ENCODE measurements at places on chromosomes 6 and 20.

- DNase-seq = peak; percentile 64
Observed at GRCh38 chr20:20761301-20761700, 48.9 kb upstream of the RALGAPA2 start.

- peak; percentile 40 for DNase-seq
Observed at GRCh38 chr6:80454197-80454596, 347.7 kb downstream of the BCKDHB start.

- DNase-seq = no peak
Observed at GRCh38 chr6:131231103-131231502, 95.8 kb downstream of the AKAP7 start.

GRCh38 chr6:137339929-137340559, 120.9 kb upstream of the IFNGR1 start:
- DNase-seq = no peak

DNA sequence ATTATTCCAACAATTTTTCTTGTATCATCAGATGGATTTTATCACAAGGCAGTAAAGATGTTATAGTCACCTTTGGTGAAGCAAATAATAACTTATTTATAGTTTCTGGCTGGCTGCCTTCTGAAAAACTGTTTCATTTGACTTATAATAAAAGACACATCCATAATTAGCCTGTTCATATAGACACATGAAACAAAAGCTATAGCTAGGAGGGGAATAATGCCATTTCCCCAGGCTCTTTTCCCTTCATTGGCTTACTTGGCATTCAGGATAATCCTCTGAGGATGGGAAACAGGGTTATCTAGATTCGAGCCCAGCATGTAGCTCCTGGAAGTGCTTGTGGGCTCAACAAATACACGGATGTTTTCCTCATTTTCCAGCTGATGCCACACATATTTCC, 17.5 kb downstream of the MMP24 start:
- DNase-seq = no peak

DNA sequence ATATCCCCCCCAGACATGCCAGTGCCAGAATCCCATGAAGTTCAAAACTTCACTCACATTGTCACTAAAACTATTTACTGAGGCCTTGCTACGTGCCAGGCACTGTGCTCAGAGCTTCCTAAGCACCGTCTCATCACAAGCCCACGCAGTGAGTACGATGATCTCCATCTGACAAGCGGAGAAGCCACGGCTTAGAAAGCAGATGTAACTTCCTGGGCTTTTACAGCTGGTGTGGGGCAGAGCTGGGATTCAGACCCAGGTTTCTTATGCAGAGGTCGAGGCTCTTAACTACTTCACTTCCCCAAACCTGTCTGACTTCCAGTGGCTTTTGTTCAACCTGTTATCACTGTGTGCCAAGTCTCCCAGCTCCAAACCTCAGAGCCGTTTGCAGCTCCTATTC, 8.3 kb downstream of the MDGA1 start:
- no peak for DNase-seq

DNA sequence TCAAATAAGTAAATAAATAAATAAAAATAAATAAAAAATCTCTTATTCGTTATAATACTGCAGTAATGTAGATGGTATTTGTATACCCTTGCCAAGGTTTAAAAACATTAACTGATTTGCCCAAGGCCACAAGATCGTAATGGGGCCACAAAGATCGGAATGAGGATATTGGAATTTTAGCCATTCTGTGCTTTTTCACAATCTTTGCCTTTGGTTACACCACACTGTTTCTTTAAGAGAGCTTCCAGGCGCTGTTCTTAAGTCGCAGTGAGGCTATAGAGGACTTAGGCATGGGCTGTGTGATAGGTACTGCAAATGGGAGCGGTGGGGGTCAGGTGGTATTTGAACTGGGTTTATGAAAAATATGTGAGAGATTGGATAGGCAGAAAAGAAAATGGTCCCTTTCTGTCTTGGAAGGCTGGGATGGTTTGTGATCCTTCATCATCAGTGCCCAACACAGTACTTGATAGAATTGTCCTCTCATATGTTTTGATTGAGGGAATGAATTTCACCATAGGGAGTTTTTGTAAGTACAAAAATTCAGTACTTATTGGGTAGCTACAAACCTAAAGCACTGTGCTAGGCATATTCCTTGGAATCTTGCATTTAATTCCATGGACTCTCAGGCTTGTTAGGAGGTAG, 1.4 kb downstream of the NUS1 start:
- DNase-seq = no peak

DNA sequence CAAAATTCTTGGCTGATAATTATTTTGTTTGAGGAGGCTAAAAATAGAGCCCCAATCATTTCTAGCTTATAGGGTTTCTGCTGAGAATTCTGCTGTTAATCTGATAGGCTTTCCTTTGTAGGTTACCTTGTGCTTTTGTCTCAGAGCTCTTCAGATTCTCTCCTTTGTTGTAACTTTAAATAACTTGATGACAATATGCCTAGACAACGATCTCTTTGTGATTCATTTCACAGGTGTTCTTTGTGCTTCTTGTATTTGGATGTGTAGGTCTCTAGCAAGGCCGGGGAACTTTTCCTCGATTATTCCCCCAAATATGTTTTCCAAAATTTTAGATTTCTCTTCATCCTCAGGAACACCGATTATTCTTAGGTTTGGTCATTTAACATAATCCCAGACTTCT, 376.5 kb upstream of the MAN1A1 start:
- no peak for DNase-seq

- no peak for DNase-seq
Observed at GRCh38 chr6:22362361-22362760, 65.5 kb upstream of the PRL start.

DNA sequence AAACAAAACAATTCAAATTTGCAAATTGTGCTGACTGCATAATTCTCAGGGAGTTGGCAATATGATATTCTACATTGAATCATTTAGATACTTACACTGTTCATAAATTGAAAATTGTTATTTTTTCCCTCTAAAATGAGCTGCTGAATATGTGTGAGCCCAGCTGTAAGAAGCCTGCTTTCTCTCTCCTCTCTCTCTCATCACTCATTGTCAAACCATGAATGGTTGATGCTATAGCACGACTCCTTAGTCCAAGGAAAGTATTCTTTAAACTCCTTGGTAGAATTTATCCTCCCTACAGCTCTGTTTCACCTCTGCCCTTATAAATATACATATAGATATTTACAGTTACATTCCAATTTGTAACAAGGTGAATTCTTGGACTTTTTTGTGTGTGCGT, 116.4 kb upstream of the POU3F2 start:
- no peak for DNase-seq

GRCh38 chr6:169784821-169785340, 33.5 kb downstream of the ERMARD start:
- no peak for DNase-seq

DNA sequence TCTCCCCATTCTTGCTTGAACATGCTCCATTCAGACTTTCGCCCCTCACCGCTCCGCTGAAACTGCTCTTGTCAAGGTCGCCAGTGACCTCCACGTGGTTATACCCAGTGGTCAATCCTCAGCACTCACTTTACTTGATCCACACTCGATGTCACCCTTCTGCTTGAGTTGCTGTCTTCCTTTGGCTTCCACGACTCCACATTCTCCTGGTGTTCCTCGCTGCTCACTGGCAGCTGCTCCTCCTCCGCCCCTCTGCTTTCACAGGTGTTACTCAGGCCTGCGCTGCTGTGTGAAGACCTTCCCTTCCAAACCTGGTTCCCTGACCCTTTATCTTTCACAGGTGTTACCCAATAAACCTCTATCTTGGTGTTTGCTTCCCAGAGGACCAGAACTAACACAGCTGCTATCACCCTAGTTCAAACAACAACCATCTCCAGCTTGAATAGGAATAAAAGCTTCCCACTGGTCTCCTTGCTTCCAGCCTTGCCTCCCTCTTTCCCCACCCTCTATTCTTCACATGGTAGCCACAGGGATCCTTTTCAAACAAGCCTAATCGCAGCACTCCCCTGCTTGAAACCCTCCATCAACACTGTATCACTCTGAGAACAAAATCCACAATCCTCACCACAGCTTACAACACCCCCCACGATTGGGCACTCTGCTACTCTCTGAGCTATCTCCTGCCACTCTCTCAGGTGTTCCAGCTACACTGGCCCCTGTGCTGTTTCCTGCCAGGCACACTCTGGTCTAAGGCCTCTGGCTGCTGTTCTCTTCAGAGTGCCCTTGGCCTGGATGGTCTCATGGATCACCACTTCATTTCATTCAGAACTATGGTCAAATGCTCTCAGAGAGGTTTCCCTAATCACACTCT, 10.7 kb downstream of the PPIL1 start:
- DNase-seq = no peak

DNA sequence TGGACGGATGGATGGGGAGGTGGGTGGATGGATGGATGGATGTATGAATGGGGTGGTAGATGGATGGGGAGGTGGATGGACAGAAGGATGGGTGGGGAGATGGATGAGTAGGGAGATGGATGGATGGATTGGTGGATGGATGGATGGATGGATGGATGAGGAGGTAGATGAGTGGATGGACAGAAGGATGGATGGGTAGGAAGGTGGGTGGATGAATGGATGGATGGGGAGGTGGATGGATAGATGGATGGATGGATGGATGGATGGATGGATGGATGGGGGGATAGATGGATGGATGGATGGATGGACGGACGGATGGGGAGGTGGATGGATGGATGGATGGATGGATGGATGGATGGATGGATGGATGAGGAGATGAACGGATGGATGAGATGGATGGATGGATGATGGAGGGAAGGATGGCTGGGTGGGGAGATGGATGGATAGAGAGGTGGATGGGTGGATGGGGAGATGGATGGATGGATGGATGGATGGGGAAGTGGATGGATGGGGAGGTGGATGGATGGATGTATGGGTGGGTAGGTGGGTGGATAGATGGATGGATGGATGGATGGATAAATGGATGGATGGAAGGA, 7.2 kb downstream of the EEF1A2 start:
- DNase-seq = no peak

DNA sequence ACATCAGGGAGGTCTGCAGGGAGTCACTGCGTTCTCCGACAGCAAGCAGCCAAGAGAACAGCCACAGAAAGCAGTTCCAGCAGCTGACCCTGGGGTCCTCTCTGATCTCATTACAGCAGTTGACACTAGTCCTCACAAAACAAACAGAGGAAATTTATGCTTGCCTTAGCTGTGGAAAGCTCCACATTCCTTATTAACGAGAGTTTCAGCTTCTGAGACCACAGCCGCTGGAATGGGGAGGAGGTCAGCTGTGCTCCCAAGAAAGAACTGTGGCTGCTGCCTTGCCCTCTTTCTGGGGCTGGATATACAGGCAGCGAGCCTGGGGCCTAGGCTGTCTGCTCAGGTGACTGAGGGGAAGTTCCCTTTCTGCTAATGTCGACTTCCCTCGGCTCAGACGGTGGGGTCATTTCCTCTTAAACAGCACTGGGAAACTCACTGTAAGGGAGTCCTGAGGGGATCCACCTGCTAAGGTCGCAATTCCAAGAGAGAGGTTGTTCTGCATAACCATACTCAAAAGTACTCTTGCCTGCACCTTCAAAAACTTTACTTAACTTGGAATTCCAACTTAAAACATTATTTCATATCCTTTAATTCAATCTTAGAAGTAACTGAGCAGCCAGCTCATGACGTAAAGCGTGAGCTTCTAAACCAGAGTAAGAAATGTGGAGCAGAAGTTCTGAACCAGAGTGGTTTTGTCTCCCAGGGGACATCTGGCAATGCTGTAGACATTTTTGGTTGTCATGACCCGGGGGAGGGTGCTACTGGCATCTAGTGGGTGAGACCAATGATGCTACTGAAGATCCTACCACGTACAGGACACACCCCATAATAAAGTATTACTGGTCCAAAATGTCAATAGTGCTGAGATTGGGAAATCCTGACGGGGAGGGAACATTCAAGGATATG, 80.3 kb downstream of the BACH2 start:
- DNase-seq = no peak

- no peak for DNase-seq
Observed at GRCh38 chr6:16619777-16620176, 141.5 kb downstream of the ATXN1 start.

- DNase-seq = no peak
Observed at GRCh38 chr6:130677766-130678165, 149.4 kb upstream of the SMLR1 start.

Measured in pulmonary artery endothelial cell (primary cell).